NCI-H1417 treated with DMSO at 0.1 percent for 48 hours (cell line): ENCODE measurements at places on chromosomes 12 and 14.

DNA sequence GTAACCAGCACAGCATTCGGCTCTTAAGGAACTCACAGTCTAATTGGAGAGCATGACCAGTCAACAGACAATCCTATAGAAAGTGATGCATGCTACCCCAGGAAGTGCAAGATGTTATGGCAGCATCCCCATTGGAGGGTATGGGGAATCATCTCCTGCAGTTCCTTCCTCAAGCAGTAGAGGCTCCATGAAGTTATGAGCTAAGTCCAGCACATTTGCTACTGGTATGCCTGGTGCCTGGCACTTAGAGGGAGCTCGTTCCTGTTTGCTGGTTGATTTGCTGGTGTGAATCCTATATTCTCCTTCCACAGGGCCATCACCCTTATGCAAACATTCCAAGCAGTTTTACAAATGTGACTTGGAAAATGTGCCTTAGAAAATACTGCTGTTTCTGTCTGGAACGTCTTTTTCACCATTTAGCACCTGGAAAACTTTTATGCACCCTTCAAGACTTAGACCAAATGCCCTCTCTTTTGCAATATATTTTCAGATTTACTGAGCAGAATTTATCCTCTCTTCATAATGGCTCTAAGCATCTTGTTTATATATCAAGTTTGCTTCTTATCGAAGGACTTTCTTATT is 136.1 kb upstream of the WSCD2 start:
- DNase-seq = no peak

- DNase-seq = no peak
These were observed 160.2 kb downstream of the PPM1H start for GRCh38 chr12:62774794-62775193.

DNA sequence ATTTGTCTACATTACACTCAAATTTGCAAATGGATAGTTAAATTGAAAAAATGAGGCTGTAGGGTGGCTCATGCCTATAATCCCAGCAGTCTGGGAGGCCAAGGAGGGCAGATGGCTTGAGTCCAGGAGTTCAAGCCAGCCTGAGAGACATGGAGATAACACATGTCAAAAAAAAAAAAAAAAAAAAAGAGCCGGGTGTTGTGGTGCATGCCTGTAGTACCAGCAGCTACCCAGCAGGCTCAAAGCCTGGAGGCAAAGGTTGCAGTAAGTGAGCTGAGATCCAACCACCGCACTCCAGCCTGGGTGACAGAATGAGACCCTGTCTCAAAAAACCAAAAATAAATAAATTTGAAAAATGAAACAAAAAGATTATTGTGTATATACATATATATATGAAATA is 119.9 kb upstream of the MGAT4C start:
- no peak for DNase-seq

DNA sequence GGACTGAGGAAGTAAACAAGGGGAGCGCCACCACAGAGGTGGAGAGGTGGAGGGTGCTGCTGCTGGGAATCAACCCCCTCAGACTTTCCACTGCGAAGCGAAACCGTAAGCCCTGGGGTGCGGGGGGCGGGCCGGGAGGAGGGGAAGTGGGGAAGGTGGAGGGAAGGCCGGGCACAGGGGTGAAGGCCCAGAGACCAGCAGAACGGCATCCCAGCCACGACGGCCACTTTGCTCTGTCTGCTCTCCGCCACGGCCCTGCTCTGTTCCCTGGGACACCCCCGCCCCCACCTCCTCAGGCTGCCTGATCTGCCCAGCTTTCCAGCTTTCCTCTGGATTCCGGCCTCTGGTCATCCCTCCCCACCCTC is at the start of gene LAG3:
Gene LAG3 (plus strand): TSS at position 190 of the 365 bp plus-strand sequence. CDS start 333 bp downstream, outside the sequence.
- DNase-seq = no peak

GRCh38 chr14:92380131-92380530 is 57.2 kb downstream of the SLC24A4 start:
- DNase-seq = no peak

- no peak for DNase-seq
These were observed 47.4 kb downstream of the SLC6A12 start for GRCh38 chr12:166425-167075.

GRCh38 chr14:52922656-52923055 is 28.2 kb downstream of the FERMT2 start:
- no peak for DNase-seq

DNA sequence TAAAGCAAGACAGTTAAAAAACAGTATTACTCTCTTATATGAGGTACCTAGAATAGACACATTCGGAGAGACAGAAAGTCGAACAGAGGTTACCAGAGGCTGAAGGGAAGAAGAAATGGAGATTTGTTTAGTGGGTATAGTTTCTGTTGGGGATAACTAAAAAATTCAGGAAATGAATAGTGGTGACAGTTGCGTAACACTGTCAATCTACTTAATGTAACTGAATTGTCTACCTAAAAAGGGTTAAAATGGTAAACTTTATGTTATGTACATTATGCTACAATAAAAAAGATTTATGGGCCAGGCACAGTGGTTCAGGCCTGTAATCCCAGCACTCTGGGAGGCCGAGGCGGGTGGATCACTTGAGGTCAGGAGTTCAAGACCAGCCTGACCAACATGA is 30.6 kb upstream of the SLC6A13 start:
- no peak for DNase-seq
